Fibroblast of lung (primary cell): ENCODE measurements at places on chromosomes 6 and 20.

DNA sequence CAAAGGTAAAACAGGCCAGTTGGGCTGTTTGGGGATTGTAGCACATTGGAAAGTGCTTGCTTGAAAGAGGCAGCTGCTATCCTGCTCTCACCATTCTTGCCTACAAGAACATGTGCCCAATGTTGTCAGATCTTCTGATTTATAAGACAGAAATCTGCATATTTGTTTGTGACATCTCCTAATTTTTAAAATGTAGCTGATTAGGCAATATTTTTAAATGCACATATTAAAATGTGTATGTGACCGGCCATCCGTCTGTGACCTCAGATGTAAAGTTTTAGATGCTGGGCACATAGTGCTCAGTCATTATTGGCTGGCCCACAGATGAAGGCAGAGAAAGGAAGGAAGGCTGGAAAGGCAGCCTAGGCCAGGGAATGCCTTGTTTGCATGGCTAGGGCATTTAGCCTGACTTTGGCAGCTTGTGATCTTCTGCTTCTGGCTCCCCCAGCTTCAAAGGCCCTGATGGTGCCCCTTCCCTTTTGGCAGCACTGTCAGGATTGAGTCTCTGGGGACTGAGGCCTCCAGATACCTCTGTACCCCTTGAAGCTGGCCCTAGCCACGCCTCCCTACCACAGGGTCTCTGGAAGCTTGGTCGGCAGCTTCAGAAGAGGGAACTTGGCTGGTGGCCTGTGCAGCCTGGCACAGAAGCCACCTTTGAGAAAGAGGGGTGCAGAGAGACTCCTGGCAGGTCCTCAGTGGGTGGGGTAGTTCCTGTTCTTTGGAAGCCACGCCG lies 6.4 kb downstream of the SNPH start:
- no peak for DNase-seq

- DNase-seq: no peak
Observed at GRCh38 chr6:55621244-55621643, 42.3 kb upstream of the HMGCLL1 start.

GRCh38 chr20:36147690-36148089 lies 6.8 kb upstream of the EPB41L1 start:
- peak; percentile 80 for DNase-seq

DNA sequence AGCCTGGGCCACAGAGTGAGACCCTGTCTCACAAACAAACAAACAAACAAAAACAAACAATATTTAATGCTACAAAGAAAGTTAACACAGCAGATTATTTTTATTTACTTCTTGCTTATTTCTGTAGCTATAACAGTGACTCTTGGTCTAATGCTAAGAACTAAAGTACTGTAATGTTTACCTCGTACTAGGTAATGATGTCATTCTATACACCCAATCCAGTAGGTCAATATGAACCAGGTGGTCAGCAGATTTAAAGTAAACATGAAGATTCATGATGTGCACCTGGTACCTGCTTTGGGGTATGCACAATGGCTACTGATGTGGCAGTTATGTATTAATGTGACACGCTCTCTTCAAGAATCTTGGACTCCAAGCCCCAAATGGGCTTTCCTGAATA lies 36.6 kb upstream of the CARMIL1 start:
- DNase-seq: no peak

GRCh38 chr6:39901670-39902069 lies 32.6 kb downstream of the MOCS1 start:
- no peak for DNase-seq
